ENCODE measurements at places on chromosomes 6 and 20. TPM values are rescaled to one million over a fixed set of nuclear protein-coding genes. Genes with fewer than 3 reads are reported as not detected.

DNA sequence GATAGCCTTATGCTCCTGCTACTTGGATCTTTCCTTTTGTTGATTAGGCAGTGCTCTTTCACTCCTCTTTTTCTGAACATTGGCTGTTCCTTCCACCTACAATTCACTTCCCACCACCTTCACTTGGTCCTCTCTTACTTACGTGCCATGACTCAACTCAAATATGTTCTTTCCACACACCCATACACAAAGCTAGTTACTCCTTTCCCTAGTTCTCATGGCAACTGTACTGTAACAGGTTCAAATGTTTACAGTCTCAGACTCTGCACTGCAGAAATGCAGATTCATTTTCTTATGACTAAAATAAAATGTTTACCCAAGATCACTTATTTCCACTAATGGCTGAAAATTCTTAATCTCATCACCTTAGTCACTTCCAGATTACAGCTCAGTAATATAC, 174.0 kb upstream of the TSHZ2 start:
- no peak overlapping the region for H3K27ac ChIP-seq
- H3K27me3 ChIP-seq, result no peaks in the 10 kb centered on the region
- H3K36me3 ChIP-seq, result no peaks in the 10 kb centered on the region
- H3K4me3 ChIP-seq, result no peak overlapping the region
- DNase-seq, result no peak

DNA sequence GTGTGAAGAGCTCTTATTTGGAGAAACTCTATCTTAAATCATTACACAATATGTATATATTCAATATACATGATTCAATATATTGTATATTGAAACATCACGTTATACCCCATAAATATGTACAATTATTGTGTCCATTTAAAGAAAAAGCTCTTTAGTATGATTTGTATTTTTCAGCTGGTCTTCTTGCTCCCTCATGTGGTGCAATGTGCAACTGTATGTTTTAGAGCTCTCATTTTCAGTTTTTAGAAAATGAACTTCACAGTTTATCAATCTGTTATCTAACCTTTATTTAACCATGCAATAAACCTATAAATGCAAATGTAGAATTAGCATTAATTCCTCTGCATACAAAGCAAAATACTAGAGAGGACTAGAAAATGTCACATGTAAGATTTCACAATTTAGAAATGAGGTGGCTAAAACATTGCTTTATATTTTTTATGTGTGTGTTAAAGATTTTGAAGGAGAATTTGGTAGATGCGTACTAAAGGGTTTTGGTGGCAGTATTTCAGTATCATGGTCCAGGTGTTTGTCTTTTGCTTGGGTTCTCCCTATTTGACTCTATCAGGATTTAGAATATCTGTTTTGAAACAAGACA, 167.1 kb downstream of the PHF3 start:
- H3K4me1 ChIP-seq, result peaks cover 40% of the 10 kb centered on the region
- H3K27ac ChIP-seq, result peak overlapping the region; percentile 92
- peak; percentile 12 for DNase-seq
- no peaks in the 10 kb centered on the region for H3K36me3 ChIP-seq

GRCh38 chr6:156599366-156599765, 177.8 kb upstream of the ARID1B start:
- DNase-seq, result no peak
- H3K27ac ChIP-seq, result no peak overlapping the region
- H3K36me3 ChIP-seq, result no peaks in the 10 kb centered on the region
- H3K4me3 ChIP-seq, result no peak overlapping the region
- no peaks in the 10 kb centered on the region for H3K4me1 ChIP-seq

The C6orf58 gene
- 0.07 TPM for polyA plus RNA-seq

GRCh38 chr20:42901689-42902440, 287.8 kb downstream of the PTPRT start:
- no peaks in the 10 kb centered on the region for H3K4me1 ChIP-seq
- no peak for DNase-seq
- H3K27ac ChIP-seq, result no peak overlapping the region
- no peaks in the 10 kb centered on the region for H3K36me3 ChIP-seq
- no peaks in the 10 kb centered on the region for H3K27me3 ChIP-seq

DNA sequence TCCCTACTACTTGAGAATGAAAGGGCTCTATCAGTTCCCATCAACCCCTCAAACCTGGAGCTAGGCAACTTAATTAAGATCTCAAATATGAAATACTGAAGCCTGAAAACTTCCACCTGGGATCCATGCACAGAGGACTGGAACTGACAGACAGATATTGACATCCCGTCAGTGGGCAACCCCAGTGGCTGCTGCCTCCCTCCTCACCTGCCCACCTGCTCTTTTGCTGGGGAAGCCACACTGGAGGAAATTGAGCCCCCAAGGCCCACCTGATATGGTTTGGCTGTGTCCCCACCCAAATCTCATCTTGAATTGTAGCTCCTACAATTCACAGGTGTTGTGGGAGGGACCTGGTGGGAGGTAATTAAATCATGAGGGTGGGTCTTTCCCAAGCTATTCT, 192.8 kb downstream of the LRFN2 start:
- no peaks in the 10 kb centered on the region for H3K4me1 ChIP-seq
- no peak overlapping the region for H3K4me3 ChIP-seq
- no peaks in the 10 kb centered on the region for H3K36me3 ChIP-seq
- no peak for DNase-seq

GRCh38 chr6:33914645-33915044, 110.8 kb upstream of the MLN start:
- no peak overlapping the region for H3K27ac ChIP-seq
- no peaks in the 10 kb centered on the region for H3K36me3 ChIP-seq
- no peak overlapping the region for H3K4me3 ChIP-seq
- no peak for DNase-seq
- H3K4me1 ChIP-seq, result no peaks in the 10 kb centered on the region

The DACT2 gene
- not detected for polyA plus RNA-seq

The GINS1 gene
- polyA plus RNA-seq, result 5.1 TPM
